ENCODE measurements at places on chromosomes 7 and 10.

DNA sequence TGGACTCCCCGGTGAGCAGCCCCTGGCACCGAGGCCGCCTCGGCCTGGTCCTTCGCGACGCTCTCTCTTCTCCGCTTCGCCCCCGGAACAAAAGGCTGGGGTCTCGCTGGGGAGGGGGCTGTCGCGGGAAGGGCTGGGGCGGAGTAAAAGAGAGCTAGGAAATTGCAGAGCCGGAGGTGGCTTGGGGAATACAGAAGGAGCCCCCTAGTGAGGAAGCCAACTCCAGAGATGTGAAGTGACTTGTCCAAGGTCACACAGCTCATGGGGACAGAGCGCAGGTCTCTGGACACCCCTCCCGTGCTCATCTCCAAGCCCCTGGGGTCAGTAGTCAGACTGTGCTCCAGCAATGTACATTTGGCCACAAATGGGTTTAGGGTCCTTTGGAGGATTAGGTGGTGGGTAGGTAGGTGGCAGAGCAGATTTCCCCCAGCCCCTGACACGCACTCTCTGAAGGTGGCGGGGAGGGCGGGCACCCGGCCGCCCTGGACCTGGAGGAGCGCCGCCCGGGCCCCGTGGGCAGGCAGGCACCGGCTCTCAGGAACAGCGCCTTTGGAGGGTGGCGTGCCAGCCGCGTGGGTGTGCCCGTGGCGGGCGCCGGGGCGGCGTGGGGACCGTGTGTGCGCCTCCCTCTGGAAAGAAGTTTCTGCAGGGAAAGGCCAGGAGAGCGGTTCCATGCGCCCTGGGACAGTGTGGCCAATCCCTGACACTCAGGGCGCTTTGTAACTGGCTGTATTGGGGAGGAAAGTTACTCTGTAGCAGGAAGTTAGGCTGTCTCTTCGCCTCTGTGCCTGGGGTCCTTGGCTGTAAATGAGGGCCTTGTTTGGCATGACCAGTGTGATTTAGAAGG lies 910 bp downstream of the WIPF3 start:
- no peak for DNase-seq

DNA sequence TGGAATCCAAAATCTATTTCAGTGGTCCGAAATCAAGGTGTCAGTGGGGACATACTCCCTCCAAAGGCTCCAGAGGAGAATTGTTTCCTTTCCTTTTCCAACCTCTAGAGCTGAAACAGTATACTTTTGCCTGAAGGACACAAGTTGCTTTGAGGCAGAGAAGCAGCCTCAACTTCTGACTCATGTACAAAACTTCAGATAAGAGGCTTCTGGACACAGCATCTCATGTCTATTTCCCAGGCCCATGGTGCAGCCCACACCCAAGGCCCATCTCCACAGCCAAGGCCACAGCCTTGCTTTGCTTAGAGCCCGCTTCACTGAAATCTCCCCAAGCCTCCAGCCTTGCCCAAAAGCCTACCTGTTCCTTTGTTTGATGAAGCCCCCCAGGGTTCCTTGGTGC lies 68.9 kb downstream of the ZNF467 start:
- DNase-seq: no peak

GRCh38 chr10:128167926-128168520 lies 41.8 kb upstream of the MKI67 start:
- DNase-seq: no peak

DNA sequence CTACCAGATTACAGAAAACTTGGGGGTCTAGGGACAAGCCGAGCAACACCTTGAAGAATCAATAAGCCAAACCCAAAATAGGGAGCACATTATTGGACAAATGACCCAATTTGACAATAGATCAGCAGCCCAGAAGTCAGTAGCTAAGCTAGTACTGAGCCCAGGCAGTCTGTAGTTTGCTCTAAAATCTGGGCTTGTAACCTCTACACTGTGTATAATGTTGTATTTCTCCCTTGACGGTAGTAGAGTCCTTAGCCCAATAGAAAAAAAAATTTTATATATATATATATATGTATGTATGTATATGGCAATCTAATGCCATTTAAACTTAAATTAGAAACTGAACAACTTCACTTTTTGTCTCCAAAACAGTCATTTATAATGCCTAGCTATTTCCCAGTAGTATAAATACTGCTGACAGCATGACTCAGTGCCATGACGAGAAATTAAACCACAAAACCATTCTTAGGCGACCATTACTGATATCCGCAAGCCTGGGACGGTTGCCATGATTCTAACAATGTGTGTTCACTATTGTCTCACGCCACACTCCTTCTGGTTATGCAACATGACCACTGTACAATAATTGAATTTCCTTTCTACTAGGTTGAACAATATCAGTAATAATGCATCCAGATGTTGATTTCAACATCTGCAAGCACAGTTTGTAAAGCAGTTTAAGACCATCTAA lies 110.5 kb downstream of the IPMK start:
- DNase-seq: no peak

- no peak for DNase-seq
These were observed 507.4 kb downstream of the ANKRD7 start for GRCh38 chr7:118731854-118732253.

DNA sequence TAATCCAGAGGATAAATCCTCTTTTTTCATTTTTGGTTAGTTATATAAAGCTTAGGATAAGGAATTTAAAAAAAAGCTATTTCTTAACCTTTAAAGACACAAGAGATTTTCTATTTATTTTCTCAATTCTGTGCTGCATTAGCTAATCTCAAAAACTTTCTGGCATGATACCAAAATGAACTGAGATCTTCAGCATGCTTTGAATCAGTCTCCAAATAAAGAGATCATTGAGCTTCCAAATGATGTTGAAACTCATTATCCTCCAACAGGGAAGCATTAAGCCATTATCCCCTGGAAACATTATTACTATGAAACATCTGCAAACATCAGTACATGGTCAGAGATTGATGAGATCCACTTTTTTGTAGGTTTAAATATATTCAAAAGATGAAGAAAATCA lies 350.3 kb upstream of the TEX47 start:
- no peak for DNase-seq

GRCh38 chr7:252216-252965 lies 37.6 kb upstream of the FOXL3 start:
- DNase-seq: no peak

DNA sequence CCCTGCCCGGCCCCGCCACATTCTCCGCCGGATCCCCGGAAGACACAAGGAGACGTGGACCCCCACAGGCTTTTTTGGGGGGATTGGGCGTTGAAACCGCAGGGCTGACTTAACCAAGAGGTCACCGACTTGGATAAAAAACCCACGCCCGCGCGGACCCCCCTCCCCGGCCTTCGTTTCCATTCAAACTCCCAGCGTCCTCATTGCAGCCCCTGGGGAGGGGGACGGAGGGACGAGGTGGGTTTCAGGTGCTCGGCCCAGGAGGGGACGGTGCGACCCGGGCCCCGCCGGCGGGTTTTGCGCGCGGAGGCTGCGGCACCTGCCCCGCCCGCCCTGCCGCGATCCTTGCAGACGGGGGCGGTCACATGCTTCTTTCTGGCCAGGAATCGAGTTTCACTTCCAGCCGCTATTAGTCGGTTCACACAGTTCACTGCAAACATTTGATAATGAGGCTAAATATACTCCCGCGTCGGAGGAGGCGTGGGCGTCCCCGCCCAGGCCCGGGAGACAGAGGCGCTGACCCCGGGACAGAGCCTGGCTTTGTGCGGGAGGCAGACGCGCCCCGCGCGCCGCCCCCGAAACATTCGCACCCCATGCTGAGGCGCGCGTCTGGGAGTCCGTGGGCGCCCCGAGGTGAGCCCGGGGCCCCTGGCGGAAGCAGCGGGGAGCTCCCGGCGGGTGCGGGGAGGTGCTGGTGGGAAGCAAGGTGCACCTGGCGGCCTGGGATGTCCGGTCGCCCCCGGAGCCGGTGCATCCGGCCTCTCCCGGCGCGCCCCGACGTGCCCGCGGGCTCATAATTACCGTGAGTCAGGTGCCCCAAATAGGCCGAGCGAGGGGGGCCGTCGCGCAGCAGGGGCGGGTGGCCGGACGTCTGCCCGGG lies 2.7 kb upstream of the PDGFA start:
- DNase-seq: no peak
